ENCODE measurements at places on chromosomes 3 and 15. TPM values are rescaled to one million over a fixed set of nuclear protein-coding genes. Genes with fewer than 3 reads are reported as not detected.
A peak's percentile ranks its signal among the peaks of the same experiment; 100 is the strongest.

The PLA2G4D gene
- not detected for polyA plus RNA-seq

GRCh38 chr15:89554247-89554646 is 21.0 kb upstream of the TICRR start:
- no peak for DNase-seq

The FOXL2NB gene
- not detected for polyA plus RNA-seq

DNA sequence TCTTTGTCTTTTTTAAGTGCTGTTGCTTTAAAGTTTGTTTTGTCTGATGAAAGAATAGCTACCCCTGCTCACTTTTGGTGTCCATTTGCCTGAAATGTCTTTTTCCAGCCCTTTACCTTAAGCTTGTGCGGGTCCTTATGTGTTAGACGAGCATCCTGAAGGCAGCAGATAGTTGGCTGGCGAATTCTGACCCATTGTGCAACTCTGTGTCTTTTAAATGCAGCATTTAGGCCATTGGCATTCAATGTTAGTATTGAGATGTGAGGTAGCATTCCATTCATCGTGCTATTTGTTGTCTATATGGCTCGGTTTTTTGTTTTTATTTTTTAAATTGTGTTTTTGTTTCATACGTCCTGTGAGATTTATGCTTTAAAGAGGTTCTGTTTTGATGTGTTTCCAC is 55.0 kb downstream of the ZDHHC19 start:
- no peak for DNase-seq

- no peak for DNase-seq
Observed at GRCh38 chr3:182327196-182327681, 466.1 kb upstream of the ATP11B start.

GRCh38 chr15:36294359-36294758 is 285.1 kb upstream of the CDIN1 start:
- DNase-seq, result no peak

DNA sequence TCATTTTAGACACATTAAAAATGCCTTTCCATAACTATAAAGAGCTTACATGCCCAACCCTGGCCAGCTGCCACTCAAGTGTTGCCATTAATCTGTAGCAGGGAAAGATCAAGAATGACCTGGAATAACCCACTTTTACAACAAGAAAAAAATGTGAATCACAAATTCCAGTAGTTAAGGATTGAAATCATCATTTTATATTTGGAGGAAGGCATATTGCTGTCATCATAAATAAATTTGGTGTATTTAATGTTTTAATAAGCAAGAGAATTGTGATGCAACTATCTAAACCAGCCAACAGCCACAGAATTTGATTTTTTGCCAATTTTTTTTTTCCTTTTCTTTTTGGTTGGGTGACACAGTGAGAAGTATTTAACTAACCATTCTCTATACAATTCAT is 240.0 kb upstream of the SEMA6D start:
- no peak for DNase-seq

- no peak for DNase-seq
Observed at GRCh38 chr15:71752604-71753289, 57.6 kb upstream of the NR2E3 start.

DNA sequence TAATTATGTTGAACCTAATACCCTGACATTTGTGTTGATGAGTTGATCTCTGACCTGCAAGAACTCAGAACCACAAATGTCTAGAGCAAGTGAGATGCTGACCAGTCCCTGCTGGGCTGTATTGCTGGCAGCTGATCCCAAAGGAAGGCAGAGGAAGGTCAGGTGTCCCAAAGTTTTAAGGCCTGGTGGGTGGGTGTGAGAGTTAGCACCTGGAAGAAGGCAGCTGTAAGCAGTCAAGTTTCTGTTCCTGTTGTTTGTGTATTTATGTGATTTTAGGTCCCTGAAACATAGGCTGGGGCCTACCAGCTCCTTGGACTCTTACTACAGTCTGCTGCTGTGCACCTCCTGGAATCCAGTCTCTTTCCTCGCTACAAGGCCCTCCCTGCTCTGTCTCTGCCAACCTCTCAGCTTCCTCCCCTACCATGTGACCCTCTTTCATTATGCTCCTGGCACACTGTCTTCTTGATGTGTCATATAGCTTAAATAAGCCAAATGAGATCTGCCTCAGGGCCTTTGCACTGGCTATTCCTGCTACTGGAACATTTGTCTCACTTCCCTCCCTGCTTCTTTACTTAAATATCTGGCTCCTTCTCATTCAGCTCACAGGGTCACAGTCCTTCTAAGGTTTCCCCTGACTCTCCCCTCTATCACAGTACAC is 31.0 kb upstream of the ATOSA start:
- DNase-seq, result no peak

The ANKRD63 gene
- 0.68 TPM for polyA plus RNA-seq

GRCh38 chr3:64667138-64667537 is 20.7 kb downstream of the ADAMTS9 start:
- no peak for DNase-seq

DNA sequence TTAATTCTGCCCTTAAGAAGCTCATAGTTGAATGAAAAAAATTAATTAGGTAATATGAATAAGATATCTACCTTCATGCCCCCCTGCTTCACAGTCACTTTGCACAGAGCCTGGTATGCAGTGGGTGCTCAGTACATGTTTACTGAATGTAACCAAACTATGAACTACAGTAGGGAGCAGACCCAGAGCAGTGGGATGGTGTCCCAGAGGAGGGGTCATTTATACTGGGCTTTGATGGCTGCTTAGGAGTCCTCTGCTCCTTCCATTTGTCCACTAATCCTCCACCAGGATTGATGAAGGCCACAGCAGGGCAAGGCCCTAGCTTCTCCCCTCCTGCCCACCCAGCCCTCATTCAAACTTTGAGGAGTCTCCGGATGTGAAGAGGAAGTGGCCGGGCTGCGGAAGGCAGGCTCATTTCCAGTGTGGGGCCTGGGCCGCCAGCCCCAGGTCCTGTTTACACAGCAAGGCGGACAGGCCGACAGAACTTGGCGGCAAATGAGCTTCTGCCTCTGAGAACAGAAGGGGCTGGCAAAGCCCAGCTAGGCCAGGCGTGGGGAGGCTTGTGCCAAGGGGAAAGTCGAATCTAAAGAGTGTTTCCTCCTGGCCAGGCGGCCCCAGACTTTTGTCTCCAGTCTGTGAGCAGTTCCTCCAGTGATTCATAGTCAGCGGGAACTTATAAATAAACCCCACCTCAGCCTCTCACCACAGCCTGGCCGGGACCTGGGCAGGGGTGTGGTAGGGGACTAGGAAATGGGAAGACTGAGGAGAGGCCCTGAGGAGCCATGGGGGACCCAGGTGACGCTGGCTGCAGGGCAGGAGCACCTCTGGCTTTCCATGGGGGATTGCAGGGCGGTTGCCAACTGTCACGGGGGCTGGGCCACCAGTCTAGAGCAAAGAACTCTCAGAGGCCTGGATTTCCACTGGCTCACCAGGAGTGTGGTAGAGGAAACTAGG is 51.6 kb upstream of the LCTL start:
- peak; percentile 93 for DNase-seq

The COL6A6 gene
- 3.0 TPM for polyA plus RNA-seq

The FEZF2 gene
- polyA plus RNA-seq, result not detected

DNA sequence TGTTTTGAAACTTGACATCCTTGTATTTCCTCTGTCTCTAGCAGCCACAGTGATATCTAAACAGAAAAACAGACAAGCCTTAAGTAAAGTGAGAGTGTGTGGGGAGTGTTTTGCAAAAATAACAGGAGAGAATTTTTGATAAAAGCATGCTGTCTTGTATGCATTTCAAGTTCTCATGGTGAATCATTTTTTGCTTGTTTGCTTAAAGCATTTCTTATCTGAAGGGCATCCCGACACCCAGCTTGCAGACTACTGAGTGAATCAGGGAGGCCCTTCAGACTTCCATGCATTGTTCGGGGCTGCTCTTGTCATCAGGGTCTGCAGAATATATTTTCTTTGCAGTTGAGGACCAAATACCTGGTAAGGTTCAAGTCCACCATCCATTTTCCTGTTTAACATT is 8.5 kb downstream of the CGNL1 start:
- no peak for DNase-seq

DNA sequence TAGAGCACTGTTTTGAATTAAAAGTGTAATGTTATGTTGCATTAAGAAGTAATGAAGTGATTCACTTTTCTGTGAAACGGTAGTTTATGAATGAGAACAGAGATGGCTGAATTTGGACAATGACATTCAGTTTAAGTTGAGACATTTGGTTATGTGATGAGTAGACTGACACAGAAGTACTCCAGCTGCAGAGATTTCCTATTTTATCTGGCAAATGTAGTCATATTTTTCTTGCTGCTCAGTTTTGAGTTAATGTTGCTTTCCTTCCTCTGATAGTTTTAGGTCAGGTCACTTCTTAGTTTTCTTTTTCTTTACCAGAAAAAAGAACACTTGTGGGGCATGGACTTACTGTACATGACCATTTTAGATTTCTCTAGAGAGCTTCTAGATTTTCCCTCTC is 51.2 kb downstream of the ASB7 start:
- DNase-seq, result no peak

The ZNF860 gene
- 0.23 TPM for polyA plus RNA-seq

DNA sequence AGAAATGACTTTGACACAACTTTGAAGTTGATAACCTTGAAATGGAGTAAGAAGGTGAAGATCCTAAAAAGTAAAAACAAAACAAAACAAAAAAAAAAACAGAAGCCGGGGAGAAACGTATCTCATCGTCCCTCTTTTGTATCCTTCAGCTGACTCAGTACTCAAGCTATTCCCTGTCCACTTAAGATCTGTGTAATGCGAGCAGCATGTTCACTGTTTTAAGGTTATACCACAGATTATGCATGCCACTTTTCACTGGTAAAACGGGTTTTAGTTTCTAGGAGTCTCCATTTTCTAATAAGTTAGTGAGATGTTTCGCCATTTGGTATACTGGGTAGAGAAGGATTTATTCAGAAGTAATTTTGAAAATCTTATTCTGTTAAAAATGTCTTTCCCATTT is 324.3 kb downstream of the FEZF2 start:
- DNase-seq, result no peak

All from right cardiac atrium (tissue), 5 donors.